ENCODE measurements at places on chromosomes 3 and 15. TPM values are rescaled to one million over a fixed set of nuclear protein-coding genes. Genes with fewer than 3 reads are reported as not detected.

SMCO1 gene
- not detected for total RNA-seq

GP9 gene
- total RNA-seq = not detected

ANKUB1 gene
- not detected for total RNA-seq

IGSF11 gene
- not detected for total RNA-seq

CSPG5 gene
- 0.32 TPM for total RNA-seq

- H3K27me3 ChIP-seq = no peaks in the 10 kb centered on the region
- H3K27ac ChIP-seq = no peak overlapping the region
- H3K4me1 ChIP-seq = peaks cover 13% of the 10 kb centered on the region
- H3K36me3 ChIP-seq = peaks cover 8% of the 10 kb centered on the region
Measured at GRCh38 chr3:160140756-160141155, 84.5 kb upstream of the C3orf80 start.

- DNase-seq = no peak
- H3K27me3 ChIP-seq = no peaks in the 10 kb centered on the region
- no peak overlapping the region for H3K27ac ChIP-seq
- H3K4me3 ChIP-seq = no peak overlapping the region
- no peaks in the 10 kb centered on the region for H3K36me3 ChIP-seq
Measured at GRCh38 chr3:61663356-61664104, 102.2 kb downstream of the PTPRG start.

- no peaks in the 10 kb centered on the region for H3K27me3 ChIP-seq
- H3K4me3 ChIP-seq = no peak overlapping the region
- H3K36me3 ChIP-seq = peaks cover 3% of the 10 kb centered on the region
- peaks cover 27% of the 10 kb centered on the region for H3K4me1 ChIP-seq
- no peak overlapping the region for H3K27ac ChIP-seq
Measured at GRCh38 chr3:195893044-195893395, 15.3 kb downstream of the TNK2 start.
